ENCODE measurements at places on chromosomes 16 and 17.

GRCh38 chr17:74862919-74863318 lies 3.2 kb upstream of the GRIN2C start:
- no peak for DNase-seq

DNA sequence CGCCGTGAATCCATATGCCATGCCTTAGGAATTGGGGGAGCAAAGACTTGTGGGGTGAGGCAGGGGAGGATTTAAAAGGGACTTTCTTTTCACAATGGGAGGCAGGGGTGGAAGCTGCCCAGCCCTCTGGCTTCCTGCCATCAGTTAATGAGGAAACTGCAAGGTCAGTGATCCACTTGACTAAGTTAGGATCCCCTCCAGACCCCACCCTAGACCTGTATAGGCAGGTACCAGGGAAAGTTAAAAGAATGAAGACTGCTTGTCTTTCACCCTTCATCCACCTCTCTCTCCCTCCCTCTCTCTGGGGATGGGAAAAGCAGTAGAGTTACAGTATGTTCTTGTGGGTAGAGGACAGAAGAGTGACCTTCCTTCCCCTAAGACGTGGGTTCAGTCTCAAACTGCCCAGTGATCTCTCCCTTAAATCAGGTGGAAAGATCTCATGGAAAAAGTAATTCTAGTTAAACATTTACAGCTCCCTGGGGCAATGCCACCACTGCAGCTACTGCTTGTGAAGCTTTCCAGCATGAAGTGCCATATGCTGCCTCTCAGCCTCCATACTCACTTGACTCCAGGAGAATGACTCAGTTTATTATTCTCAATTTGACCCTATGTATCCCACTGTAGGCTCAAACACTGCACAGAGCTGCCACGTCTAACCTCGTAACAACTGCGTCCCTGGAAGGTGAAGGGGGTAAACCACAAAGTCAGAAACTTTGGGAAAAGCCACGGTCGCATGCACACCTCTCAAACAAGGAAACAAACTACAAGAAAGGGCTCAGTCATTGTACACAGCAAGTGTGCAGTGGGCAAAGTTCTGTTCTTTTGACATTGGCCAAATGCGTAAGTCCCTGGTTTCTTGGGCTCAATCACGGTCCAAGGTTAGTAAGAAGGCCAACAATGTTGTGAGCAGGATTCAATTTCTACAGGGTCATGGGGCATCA lies 1.2 kb downstream of the COA3 start:
- no peak for DNase-seq

- no peak for DNase-seq
Observed at GRCh38 chr17:47867813-47868533, 17.0 kb upstream of the SP6 start.

- no peak for DNase-seq
Observed at GRCh38 chr17:71592431-71592830, 528.4 kb upstream of the SOX9 start.

- DNase-seq, result no peak
Observed at GRCh38 chr17:49361129-49361901, 735 bp downstream of the ZNF652 start.

- DNase-seq, result no peak
Observed at GRCh38 chr17:50863221-50863843, 2.8 kb downstream of the TOB1 start.
